ENCODE measurements at places on chromosomes 7 and 10.

GRCh38 chr7:23001610-23002009 is 12.3 kb downstream of the HYCC1 start:
- DNase-seq: no peak

- no peak for DNase-seq
These were observed 176.3 kb downstream of the PKD1L1 start for GRCh38 chr7:47771990-47772360.

DNA sequence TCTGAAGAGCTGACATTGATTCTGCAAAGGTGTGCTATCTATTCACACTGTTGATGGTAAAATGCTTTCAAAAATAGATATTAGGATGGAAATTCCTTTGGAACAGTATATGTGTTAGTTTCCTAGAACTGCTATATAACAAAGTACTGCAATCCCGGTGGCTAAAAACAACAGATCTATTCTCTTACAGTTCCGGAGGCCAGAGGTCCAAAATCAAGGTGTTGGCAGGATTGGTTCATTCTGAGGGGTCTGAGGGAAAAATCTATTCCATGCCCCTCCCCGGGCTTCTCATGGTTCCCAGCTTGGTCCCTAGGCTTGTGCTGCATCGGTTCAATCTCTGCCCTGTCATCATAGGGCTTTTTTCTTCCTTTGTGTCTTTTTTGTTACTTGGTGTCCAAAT is 79.9 kb downstream of the ADD3 start:
- DNase-seq: no peak

- DNase-seq: no peak
These were observed 15.6 kb downstream of the GRK5 start for GRCh38 chr10:119222966-119223386.

GRCh38 chr7:12814828-12815227 is 127.4 kb downstream of the ARL4A start:
- DNase-seq: no peak
